T-helper 2 cell (primary cell): ENCODE measurements at places on chromosomes 11 and 22.

- no peak for DNase-seq
Measured at GRCh38 chr11:57100638-57101331, 81.0 kb upstream of the LRRC55 start.

DNA sequence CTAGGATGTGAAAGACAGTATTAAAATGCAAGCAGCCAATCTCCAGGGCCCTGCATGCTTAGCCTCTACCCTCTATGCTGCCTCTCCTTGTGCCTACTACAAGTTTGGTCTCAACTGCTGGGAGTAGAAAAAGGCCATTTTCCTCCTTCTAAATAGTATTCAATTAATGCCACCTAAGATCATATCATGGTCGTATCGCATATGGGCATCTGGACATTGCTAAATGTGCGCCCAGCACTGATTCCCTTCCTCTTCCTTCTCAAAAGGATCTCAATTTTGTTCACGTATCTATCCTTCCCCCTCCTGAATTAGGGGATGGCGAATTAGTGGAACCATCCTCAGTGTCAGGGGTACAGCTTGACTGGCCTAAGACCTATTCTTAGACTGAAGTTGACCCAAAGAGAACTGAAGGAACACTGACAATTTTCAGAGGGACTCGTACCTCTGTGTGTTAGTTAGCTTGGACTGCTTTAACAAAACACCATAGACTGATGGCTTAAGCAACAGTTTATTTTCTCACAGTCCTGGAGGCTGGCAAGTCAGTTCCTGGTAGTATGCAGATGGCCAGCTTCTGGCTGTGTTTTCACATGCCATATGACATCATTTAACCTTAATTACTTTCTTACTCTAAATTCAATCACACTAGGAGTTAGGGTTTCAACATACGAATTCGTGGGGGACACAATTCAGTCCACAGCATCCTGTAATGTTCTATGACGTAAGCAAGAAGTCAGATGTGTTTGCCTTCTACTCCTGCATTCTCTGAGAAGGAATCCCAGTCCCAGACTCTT, 8.5 kb upstream of the NUP50 start:
- DNase-seq, result no peak

DNA sequence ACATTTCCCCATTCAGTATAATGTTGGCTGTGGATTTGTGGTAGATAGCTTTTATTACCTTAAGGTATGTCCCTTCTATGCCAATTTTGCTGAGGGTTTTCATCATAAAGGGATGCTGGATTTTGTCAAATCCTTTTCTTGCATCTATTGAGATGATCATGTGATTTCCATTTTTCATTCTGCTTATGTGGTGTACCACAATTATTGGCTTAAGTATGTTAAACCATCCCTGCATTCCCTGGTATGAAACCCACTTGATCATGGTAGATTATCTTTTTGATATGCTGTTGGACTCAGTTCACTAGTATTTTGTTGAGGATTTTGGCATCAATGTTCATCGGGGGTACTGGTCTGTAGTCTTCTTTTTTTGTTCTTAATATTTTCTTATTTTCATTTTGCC, 44.7 kb upstream of the ARHGAP32 start:
- DNase-seq, result no peak

- DNase-seq, result no peak
Measured at GRCh38 chr22:36328635-36329253, 59.0 kb downstream of the MYH9 start.

- DNase-seq, result no peak
Measured at GRCh38 chr11:93487032-93487483, 56.1 kb downstream of the SMCO4 start.

- DNase-seq, result no peak
Measured at GRCh38 chr22:48741540-48741939, 1086.1 kb downstream of the BRD1 start.

GRCh38 chr22:36884349-36885158, 23.7 kb downstream of the NCF4 start:
- no peak for DNase-seq

DNA sequence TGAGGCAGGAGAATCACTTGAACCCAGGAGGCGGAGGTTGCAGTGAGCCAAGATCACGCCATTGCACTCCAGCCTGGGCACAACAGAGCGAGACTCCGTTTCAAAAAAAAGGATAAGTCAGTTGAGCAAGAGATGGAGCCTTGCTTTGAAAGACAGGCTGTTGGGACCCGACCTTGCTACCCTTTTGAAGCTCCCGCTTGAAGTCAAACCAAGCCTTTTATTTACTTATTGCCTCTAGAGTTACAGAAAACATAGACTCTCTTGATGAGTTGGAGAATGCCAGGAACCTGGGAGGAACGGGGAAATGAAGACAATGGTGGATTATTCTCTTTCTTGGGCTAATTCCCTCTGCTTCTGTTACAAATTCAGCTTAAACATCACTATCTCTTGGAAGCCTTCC, 4.9 kb downstream of the SYN3 start:
- no peak for DNase-seq

DNA sequence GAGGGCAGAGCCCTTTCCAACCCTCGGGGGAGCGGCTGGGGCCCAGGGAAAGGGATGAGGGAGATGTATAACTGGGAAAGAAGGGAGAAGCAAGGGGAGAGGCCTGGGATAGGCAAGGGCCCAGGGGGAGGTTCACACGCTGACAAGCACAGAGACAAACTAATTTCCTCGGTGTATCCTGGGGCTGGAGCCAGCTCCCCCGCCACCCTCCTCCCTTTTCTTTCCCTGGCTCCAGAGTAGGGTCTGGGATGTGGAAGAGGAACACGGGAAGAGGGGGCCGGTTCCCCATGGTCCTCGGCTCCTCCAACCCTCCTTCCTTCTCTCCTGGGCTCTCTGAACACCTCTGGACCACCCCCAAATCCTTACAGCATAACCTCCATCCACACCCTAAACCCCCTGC, 6.9 kb downstream of the CLCF1 start:
- no peak for DNase-seq

- DNase-seq, result no peak
Measured at GRCh38 chr22:43203471-43203981, 16.6 kb upstream of the TTLL12 start.

GRCh38 chr11:134072844-134073243, 4.0 kb downstream of the JAM3 start:
- DNase-seq, result no peak
